ENCODE measurements at places on chromosomes 7 and 10. TPM values are rescaled to one million over a fixed set of nuclear protein-coding genes. Genes with fewer than 3 reads are reported as not detected.
A peak's percentile ranks its signal among the peaks of the same experiment; 100 is the strongest.

AKR1B1 gene
- total RNA-seq, result 95.1 TPM

CCL24 gene
- not detected for total RNA-seq

FLNC gene
- total RNA-seq, result 0.02 TPM

COPS6 gene
- 43.7 TPM for total RNA-seq

GRCh38 chr10:87503401-87503800 lies 1.3 kb upstream of the MINPP1 start:
- peaks cover 7% of the 10 kb centered on the region for H3K27me3 ChIP-seq
- peaks cover 40% of the 10 kb centered on the region for H3K4me1 ChIP-seq
- H3K36me3 ChIP-seq, result no peaks in the 10 kb centered on the region
- H3K4me3 ChIP-seq, result peak overlapping the region; percentile 94
- H3K27ac ChIP-seq, result peak overlapping the region; percentile 54

DNA sequence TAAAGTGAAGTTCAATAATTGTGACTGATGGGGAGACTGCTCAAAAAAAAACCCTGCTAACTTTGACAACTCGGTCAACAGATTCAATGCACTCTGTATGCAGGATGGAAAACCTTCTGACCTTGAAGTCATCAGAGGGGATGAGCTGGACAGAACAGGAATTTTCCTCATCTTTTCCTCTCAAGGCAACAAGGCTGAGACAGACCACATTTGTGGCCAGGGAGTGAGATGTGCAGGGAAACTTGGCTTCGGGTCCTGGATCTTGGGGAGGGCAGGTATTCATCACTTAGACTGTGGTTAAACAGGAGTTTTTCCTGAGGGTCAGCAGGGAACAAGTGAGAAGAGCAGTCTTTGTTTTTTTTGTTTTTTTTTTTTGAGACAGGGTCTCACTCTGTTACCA lies 100.6 kb downstream of the BAMBI start:
- peaks cover 5% of the 10 kb centered on the region for H3K4me1 ChIP-seq
- H3K4me3 ChIP-seq, result no peak overlapping the region
- no peak for DNase-seq
- H3K27me3 ChIP-seq, result no peaks in the 10 kb centered on the region
- no peak overlapping the region for H3K27ac ChIP-seq

DNA sequence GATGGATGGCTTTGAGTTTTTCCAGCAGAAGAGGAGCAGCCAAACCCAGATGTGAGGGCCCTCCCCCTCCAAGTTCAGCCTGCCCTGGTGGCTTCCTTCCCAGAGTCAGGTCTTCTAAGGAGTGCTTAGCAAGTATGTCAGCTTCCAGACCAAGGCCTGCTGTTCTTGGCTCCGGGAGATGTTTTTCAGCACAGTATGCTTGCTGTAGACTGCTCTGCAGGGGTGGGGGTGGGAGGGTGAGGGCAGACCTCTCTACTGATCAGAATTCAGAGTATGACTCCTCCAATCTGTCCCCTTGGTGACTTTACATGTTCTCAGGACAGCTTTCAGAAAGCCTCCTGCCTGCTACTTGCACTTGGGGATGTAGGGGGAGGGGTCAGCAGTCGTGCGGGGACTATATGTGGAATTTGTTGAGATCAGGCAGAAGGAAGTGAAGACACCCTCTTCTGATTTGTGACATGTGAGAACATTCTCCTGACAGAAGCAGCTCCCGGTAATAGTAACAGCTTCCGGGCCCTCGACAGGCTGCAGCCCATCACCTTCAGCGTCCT lies 516.4 kb upstream of the ZMIZ1 start:
- no peaks in the 10 kb centered on the region for H3K36me3 ChIP-seq
- H3K4me3 ChIP-seq, result no peak overlapping the region
- H3K27ac ChIP-seq, result no peak overlapping the region
- no peak for DNase-seq
- H3K27me3 ChIP-seq, result peaks cover 14% of the 10 kb centered on the region
